ENCODE measurements at places on chromosomes 3 and 15.

- no peak for DNase-seq
Observed at GRCh38 chr15:48292458-48292857, 38.8 kb upstream of the DUT start.

DNA sequence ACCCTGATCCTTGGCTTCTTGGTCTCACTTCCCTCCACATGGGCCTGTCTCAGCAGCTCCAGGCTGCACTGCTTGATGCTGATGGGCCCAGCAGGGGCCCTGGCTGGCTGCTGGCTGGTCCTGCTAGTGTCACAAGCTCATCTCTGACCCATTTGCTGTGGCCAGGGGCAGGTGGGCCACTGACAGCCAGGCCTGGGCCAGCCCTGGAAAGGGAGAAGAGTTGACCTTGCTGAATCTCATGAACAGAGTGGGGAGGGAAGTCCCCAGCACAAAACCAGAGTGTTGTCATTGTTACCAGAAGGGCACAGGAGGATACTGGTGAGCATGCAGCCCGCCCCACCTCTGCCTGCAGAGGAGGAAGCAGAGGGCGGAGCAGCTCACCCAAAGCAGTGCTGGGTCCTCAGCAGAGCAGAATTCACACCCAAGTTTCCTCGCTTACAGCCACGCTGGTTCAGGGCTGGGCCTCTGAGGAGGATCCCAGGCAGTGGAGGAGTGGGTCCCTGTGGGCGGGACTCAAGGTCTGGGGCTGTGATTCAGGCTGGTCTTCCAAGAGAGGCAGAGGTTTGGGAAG lies 7.6 kb upstream of the KLF15 start:
- DNase-seq: no peak

GRCh38 chr3:188154809-188155574 lies 1.0 kb downstream of the LPP start:
- DNase-seq: peak; percentile 45

DNA sequence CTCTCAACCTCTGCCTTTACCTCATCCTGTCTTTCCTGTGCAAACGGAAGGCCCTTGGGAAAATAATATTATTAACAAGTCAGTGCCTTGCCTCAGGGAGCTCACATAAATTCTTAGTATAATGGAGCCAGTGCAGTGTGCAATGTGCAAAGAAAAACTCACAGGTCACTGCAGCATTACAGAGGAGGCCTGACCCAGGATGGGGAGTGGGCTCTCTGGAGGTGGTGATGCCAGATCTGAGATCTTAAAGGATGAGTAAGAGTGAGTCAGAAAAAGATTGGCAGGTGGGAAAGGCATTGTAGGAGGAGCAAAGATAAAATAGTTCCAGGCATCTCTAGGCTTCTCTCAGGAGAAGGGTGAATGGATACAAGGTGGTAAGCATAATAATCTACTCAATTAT lies 185.6 kb upstream of the ADAMTS9 start:
- peak; percentile 5 for DNase-seq

DNA sequence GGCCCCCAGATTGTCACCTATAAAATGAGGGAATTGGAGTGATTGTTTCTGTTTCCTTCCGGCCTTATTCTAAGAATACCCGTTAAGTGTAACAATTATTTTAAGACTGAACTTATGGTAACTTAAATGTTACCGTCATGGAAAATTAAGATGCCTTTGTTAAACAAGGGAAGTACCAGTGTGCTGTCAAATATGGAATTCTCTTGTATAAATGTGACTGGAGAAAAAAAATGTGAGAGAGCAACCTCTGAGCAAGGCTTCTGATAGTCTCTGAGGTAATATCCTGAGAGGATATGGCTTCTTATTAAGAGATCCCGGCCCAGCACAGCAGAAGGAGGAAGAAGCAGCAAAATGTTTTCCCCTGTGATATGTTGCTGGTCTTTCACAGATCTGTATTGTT lies 480.7 kb upstream of the ADAMTS9 start:
- no peak for DNase-seq

DNA sequence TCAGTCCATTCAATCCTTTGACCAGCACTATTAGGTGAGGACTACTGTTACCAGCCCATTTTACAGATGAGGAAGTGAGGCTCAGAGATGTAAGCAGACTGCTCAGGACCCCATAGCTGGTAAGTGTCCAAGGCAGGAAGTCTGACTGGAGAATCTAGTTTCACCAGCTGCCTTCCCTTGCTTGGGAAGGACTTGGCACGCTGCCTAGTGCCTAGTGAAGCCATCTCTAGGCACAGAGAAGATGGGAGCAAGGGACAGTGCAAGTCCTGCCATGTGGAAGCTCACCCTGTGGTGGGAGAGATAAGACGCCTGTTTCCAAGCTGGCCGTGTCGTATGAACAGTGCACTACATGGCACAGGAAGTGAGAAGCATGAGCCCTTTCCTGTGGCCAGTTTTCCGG lies 111.8 kb upstream of the TMC3 start:
- no peak for DNase-seq

DNA sequence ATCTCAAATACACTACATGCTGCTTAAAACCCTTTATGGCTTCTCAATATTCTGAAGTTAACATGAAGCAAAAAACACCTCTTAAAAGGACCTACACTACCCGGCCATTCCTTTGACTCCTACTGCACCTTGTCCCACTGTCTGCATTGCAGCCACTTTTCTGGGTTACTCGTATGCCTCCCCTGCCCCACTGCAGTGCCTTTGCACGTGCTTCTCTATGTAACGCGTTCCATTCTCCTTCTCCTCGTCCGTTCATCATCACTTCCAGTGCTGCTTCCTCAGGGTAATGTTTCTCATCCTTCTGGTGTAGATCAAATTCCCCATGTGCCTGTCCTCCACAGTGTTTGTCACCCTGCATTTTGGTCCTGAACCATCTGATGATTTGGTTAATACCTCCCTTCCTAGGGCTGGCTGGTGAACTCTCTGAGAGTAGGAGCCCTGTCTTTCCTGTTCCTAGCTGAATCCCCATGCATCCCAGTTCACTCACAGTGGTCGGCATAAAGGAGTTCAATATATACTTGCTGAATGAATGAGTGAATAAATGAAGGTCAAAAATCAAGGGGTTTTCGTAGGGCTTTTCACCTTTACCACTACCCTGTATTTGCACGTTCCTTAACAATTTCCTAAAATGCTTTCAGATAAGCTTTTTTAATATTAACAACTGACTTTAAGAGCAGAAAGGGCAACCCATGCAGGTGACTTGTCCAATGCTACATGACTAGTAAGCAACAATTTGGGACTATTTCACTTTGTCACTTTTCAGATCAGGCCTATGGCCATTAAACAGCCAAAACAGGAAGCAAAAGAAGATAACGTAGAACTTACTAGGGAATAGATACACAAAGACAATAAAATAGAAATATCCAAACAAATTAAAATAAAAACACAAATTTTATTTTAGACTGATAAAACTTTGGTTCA lies 2.4 kb upstream of the STT3B start:
- DNase-seq: no peak

DNA sequence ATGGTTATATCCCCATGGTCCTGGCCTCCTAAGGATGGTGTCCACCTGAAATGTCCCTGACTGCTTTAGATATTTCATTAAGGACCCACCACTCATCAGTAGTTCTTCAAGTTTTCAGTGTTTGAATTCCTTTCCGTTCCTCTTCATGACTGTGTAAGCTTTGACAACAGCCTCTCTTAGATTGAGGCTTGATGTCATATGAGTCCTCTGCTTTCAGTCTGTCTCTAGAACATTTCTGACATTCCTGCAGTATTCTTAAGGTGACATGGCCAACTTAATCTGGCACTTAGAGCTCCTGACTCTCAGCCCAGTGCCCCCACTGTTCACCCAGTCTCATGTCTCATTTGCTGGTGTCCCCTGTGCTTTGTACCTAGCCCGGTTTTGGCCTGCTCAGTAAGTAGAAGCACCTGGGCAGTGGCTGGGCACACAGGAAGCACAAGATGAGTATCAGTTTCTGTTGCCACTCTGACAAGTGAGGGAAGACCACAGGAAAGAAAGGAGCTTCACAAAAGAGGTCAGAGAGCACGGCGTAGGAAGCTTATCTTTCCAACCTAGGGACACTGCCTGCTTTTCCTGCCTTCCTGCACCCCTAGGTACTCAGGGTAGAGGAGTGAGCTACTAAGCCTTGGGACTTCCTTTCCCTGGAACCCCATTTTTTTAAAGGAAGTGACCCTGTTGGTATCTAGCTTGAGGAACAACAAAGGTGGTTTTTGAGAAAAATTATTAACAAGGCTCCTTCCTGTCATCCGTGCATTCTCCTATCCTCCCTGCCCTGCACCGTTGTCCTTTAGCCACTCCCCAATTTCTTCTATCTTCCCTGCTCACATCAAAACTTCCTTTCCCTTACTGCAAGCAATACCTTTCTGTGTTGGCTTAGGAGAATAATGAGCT lies 103.1 kb downstream of the KLHL25 start:
- DNase-seq: no peak

DNA sequence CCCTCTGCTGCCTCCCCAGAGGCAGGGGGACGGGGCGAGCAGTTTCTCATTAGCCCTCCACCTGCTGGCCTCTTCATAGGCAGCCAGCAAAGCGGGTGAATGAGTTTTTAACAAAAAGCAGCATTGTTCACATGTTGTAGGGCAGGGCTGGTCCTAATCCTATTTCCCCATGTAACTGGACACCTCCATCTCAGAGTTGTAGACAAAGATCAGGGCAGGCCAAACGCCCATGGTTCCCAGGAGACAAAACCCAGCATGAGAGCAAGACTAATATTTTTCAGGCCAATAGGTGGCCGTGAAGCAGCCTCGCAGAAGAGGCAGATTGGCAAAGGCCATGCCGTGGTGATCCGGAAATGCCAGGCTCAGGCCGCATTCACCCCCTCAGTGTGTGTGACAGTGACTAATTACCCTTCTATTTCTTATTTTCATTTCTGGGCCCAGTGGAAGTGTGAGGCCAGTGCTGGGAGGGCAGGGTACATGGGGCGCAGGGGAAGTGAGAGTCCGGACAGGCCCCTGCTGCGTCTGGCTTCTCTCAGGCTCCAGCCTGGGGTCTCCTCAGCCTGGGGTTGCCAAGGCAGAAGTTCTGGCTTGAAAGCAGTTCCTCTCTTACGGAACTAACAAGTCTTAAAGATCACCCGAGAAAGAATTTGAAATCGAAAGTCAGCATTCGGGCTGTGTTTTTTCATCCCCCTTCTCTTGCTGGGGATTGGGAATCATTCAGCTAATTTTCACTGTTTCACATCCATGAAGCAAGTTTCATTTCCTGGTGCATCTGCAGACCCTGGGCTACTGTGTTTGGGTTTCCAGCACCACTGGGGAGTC lies 64.8 kb downstream of the BOC start:
- DNase-seq: peak; percentile 51

DNA sequence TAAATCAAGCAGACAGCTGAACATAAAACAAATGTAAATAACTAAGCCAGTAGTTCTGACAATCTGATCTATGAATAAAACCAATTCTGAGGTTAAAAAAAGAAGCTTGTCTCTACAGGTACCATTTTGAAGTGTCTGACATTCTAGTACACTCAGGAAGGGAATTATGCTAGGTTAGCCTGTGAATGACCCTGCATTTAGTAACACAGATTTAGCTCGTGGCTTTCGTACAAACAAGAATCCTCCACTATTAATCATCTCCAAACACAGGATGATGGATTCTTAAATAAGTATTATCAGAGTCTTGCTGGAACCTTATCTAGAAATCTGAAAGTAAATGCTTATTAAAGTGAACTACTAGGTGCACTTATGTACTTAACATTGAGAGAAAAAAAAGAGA lies 1120.1 kb downstream of the ROBO1 start:
- peak; percentile 28 for DNase-seq

- DNase-seq: no peak
Observed at GRCh38 chr3:147930232-147930807, 521.2 kb downstream of the ZIC1 start.
